ENCODE measurements at places on chromosomes 1 and 21.
A peak's percentile ranks its signal among the peaks of the same experiment; 100 is the strongest.

- DNase-seq = peak; percentile 36
Observed at GRCh38 chr1:63987014-63987627, 213.3 kb downstream of the ROR1 start.

DNA sequence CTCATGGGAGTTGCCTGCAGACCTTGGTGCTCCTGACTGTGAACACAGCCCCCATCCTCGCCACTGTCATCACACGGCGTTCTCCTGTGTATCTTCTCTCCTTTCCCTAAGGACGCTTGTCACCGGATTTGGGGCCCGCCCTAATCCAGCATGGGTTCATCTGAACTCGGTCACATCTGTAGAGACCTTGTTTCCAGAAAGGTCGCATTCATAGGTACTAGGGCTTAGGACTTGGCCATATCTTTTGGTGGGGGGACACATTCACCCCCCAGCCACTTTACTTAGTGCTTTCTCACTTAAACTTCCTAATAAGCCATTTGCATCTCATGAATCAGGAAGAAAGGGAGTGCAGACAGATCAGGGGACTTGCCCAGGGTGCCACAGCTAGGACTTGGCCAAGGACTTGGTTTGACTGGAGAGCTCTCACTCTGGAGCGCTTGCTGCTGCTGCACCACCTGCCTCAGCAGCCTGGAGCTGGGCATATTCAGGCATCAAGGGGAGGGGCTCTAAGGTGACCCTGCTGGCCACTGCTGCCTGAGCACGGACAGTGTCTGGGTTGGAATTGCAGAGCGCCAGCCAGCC, 9.7 kb downstream of the NPPA start:
- no peak for DNase-seq

GRCh38 chr1:158087320-158087927, 93.3 kb upstream of the CD1D start:
- DNase-seq = peak; percentile 73

DNA sequence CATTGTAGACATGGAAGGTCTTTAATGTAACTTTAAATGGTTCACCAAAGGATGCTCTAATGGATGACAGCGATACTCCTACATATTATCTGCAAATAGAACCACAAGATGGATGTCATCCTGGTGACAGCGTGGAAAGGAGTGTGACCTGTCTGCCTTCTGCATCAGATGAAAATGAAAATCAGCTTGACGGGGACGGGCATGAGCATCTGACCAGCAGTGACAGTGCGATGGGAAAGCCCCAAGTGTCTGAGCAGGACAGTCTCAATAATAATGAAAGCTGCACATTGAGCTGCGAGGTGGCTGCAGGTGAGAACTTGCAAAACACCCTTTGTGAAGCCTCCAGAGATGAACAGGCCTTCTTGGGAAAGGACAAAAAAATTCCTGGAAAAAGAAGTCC, 25.2 kb downstream of the CNST start:
- no peak for DNase-seq

GRCh38 chr1:13513895-13514546, at the start of gene LRRC38:
Gene LRRC38 (minus strand): TSS chr1:13514003. CDS start chr1:13513593, 410 bp downstream.
- DNase-seq = peak; percentile 60

GRCh38 chr1:247064304-247064703, 14.3 kb downstream of the ZNF670 start:
- no peak for DNase-seq

DNA sequence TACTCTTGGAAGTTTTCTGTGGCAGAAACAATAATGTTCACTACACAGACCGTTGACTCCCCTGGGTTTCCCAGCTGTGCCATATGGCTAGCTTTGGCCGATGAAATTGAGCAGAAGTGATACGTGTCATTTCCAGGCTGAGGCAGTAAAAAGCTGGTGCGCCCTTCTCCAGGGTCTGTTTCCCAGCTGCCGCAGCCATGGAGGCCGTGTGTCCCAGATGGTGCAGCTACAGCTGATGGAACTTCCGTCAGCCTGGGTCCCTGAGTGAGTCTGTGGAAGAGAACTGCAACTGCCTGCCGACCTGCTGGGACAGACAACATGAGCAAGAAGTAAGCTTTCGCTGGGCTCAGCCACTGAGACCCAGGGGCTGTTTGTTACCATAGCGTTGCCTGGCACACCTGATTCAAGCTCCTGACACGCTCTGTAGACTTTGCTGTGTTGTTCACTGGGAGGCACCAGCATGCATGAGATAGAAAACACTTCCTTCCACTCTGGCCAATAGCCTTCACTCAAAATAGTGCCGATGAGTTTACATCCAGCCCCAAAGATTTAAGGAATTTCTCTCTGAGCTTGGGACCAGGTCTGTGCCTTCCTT, 116.3 kb upstream of the SLC25A33 start:
- DNase-seq = no peak

- no peak for DNase-seq
Observed at GRCh38 chr21:35023396-35024070, 25.6 kb downstream of the RUNX1 start.

- DNase-seq = no peak
Observed at GRCh38 chr1:158930504-158930903, 848 bp upstream of the PYHIN1 start.

GRCh38 chr21:42523211-42523610, 9.6 kb downstream of the SLC37A1 start:
- no peak for DNase-seq

- no peak for DNase-seq
Observed at GRCh38 chr1:153560771-153561465, 4.7 kb downstream of the S100A2 start.

DNA sequence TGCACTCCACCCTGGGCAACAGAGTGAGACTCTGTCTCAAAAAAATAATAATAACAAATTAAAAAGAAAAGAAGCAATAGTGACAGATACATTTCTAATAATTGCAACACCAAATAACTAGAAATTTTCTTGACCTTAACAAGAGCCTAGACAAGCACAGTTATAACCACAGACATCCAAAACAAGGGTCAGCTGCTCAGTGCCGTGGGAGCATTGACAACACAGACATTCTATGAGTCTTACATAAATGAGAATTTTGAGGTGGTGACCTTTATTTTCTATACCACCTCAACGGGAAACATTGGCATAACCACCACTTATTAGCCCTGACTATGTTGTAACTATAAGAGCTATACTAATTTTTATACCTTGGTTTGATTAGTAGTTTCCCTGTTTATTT, 156.1 kb downstream of the NR5A2 start:
- no peak for DNase-seq

DNA sequence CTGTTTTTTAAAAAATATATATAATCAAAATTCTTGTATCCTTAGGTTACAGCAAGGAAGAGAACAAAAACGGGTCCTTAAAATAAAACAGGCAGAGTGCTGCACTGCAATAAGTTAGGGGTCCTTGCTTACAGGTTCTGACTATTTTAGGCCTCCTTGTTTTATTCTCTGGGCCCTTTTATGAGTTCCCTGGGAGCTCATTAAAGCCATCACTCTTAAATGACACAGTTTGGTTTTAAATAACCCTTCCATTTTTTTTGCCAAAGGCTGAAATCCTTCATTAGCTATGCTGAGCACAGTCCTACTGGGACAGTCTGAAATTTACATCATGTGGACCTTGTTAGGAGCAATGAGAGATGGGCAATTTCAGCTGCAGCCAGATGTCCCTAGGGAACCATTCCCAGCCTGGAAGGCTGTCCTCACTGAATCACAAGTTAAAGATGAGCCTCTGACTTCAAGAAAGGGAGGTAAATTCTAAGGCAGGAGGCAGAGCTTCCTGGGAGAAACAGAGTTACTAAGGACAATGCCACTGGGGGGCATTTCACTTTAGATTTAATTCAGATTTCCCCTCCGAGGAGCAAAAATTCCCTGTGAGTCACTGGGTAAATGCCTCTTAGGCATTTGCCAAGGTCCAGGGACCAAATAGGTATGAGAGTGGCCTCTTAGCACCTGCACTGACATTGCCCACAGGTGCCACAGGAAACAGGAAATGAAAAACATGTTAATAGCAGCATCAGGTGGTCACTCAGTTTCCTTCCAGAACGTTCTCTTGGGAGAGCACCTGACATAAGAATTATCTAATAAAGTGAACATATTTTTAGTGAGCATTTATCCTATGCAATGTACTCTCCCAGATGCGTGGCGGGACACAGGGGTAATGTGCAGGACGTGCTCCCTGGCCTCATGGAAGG, 3.8 kb upstream of the MUL1 start:
- no peak for DNase-seq

DNA sequence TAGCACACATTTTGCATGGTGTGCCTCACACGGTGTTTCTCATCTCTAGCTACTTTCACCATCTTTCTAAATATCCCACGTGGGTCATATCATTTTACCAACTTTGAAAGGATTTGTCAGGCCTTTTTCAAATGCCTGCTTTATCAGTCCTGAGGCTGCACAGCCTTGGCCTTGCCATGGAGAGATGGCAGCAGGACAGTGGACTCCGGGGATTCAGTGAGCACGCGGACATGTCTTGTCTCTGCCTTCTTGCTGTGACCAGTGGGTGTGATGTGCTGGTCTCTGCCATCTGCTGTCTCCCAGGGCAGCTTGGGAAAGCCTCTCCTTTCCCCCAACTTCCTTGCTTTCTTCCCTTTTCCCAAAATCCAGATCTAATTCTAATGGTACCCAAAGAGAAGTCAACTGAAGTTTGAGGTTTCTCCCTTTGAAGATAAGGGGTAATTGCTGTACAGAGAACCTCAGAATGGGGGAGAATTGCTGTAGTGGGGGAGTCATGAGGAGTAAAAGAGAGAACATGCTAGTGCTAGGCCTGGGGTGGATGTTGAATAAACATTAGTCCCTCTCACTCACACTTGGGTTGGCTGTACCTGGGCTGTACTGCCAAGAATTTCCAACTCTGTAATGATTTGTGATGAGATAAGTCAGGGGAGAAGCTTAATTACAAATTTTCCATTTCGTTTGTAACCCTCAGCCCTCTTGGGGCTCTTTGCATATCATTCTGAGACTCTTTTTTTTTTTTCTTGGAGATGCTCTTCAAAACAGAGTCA, 99.5 kb downstream of the GALNT2 start:
- DNase-seq = no peak

DNA sequence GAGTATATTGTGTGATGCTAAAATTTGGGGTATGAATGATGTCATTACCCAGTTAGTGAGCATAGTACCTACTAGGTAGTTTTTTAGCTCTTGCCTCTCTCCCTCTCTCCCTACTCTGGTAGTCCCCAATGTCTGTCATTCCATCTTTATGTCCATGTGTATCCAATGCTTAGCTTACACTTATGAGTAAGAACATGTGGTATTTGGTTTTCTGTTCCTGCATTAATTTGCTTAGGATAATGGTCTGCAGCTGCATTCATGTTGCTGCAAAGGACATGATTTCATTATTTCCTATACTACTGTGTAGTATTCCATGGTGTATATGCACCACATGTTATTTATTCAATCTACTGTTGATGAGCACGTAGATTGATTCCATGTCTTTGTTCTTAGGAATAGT, 54.4 kb upstream of the NEGR1 start:
- no peak for DNase-seq

GRCh38 chr1:106889583-106889982, 166.9 kb upstream of the PRMT6 start:
- no peak for DNase-seq

- peak; percentile 12 for DNase-seq
Observed at GRCh38 chr1:202967684-202968281, 726 bp upstream of the CYB5R1 start.

GRCh38 chr1:86573763-86574484, 27.0 kb downstream of the CLCA4 start:
- no peak for DNase-seq

DNA sequence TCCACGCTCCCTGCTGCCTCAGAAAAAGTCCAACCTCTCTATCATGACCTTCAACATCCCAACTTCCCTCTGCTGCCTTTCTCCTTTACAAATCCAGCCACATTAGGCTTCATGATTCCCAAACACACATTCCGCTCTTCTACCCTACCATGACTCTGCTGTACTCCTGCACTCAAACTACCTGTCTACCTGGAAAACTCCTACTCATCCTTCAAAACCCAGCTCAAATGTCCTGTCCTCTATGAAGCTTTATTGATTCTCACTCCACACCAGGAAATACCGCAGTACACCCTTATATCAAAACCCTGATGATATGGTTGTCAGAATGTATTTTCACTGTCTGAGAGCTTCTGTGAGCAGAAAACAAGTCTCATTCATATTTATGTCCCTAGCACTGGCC, 8.9 kb downstream of the ARHGEF19 start:
- DNase-seq = no peak

DNA sequence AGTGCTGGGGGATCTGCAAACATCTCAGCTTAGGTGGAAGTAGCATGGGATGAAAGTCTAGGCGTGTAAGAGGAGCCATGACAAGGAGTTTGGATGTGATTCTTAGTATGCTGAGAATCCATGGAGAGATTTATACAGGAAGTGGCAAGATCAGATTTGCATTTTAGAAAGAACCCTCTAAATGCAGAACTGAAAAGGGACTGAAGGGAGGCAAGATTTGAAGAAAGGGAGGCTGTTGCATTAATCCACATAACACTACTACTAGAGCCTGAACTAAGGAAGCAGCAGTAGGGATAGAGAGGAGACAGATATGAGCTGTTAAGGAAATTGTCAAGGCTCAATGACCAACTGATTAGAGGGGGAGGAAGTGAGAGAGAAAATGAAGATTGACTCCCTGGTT, 9.8 kb downstream of the C1orf74 start:
- no peak for DNase-seq

- no peak for DNase-seq
Observed at GRCh38 chr1:41953291-41953690, 34.6 kb upstream of the HIVEP3 start.

DNA sequence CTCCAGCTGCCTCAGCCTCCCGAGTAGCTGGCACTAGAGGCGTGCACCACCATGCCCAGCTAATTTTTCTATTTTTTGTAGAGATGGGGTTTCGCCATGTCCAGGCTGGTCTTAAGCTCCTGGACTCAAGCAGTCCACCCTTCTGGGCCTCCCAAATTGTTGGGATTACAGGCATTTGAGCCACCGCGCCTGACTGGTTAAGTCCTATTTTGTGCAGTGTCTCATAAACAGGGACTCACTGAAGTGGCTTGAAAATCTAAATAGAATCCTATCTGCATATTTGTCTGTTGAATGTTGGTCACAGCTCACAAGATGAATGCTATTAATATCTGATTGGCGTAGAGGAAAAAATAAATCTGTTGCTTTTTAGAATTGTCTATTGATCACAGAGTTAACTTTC, 5.9 kb upstream of the CHAF1B start:
- DNase-seq = no peak

GRCh38 chr1:185840880-185841279, 106.7 kb downstream of the HMCN1 start:
- no peak for DNase-seq

- DNase-seq = peak; percentile 49
Observed at GRCh38 chr1:46248122-46248920, 758 bp downstream of the RAD54L start.

DNA sequence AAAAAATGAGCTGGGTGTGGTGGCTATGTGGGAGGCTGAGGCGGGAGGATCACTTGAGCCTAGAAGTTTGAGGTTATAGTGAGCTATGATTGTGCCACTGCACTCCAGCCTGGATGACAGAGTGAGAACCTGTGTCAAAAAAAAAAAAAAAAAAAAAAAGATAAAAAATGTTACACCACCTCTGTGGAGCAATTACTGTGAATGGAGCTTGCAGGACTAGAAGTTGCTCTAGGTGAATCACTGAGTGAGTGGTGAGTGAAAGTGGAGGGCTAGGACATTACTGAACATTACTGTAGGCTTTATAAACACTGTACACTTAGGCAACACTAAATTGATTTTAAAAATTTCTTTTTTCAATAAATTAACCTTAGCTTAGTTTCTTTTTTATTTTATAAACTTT, 21.9 kb downstream of the TLCD4 start:
- DNase-seq = no peak

- no peak for DNase-seq
Observed at GRCh38 chr1:175591083-175591743, 152.2 kb downstream of the TNR start.

Data from urothelium cell line (cell line).